Osteocyte (in vitro differentiated cells): ENCODE measurements at places on chromosomes 2 and 18. TPM values are rescaled to one million over a fixed set of nuclear protein-coding genes. Genes with fewer than 3 reads are reported as not detected.

GRCh38 chr2:235077046-235077445 is 125.2 kb downstream of the SH3BP4 start:
- DNase-seq, result no peak

Gene CLASP1
- total RNA-seq, result 59.9 and 62.4 TPM in 2 replicates

Gene TMEM163
- not detected in 2 replicates for total RNA-seq

Gene MAP3K19
- not detected in 2 replicates for total RNA-seq

GRCh38 chr18:69885841-69886531 is 61.7 kb downstream of the CD226 start:
- DNase-seq, result no peak

DNA sequence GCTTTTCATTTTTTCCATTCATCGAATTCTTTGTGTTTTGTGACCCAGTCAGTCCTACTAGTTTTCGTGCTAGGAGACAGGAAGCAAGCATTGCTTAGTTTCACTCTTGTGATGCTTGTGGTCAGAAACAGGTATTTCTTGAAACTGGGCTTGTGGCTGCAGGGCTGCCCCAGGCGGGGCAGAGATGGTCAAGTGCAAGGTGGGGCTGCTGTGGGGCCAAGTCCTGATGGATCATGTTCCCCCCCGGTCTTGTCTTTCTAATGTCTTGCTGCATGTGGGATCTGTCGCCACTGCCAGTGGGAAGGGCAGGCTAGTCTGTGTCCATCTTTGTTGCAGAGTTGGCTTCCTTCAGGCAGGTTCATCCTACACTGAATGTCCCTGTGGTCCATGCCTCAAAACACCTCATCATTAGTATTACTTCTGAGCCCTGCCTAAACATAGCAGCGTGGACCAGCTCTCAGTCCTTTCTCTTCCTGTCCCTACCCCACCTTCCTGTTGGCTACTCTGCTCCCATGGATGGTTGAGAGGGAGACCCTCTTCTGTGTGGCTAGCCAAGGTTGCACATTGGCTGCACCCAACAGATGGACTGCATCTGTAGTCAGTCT is 38.7 kb downstream of the INPP4A start:
- DNase-seq, result no peak

DNA sequence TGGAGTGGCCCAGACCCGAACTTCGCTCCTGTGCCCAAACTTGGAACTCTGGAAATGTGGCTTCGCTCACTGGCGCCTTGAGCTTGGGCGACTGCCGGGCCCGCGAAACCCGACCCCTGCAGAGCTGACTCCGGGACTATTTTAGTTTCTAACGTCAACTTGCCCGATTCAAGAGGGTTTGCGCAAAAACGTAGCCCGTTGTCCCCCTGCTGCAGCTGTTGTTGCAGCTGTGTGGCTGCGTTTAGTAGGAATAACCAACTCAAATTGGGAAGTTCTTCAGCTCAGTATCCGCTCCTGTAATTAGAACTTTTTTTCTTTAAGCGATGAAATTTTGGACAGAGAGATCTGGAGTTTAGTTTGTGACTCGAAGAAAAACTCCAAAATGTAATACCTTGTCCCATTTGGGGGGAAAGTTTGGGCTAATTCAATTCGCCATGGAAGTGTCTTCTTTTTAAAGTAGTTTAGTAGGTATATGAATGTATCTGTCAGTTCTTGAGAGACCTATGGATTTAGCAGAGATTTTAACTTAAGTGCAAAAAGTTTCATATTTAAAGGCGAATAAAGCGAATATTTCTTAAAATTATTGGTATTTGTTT is 559 bp downstream of the MYL12A start:
- no peak for DNase-seq

GRCh38 chr2:136750065-136750464 is 15.3 kb upstream of the THSD7B start:
- no peak for DNase-seq

Gene FRZB
- total RNA-seq, result 46.6 and 47.3 TPM in 2 replicates

Gene EFHD1
- 106 and 114 TPM in 2 replicates for total RNA-seq

Gene IL1F10
- not detected in 2 replicates for total RNA-seq

GRCh38 chr2:63840081-63840784 is 1.5 kb upstream of the UGP2 start:
- no peak for DNase-seq

GRCh38 chr2:16191431-16192200 is 251.3 kb downstream of the MYCN start:
- no peak for DNase-seq

Gene TEKT4
- total RNA-seq, result not detected in 2 replicates

DNA sequence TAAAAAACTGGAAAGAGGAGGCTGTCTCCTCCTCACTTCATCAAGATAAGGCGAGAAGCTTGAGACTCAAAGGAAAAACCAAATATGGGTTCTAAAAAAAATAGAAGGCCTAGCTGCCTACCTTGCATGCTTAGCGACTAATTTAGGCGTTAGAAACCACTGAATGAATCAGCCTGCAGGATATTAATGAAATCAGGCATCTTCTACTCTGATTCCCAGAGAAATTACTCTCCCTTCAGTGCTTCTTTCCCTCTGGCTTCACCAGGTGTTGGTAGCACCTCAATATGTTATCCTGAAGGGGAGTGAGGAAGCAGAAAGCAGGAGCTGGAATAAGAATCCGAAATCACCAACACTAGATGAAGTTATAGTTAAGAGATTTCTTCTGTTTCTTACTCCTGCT is 749.8 kb upstream of the NRXN1 start:
- DNase-seq, result no peak

Gene TUBB8B
- not detected in 2 replicates for total RNA-seq

Gene XIRP2
- 0.08 TPM in 1 of 2 replicates, not detected in the other for total RNA-seq

GRCh38 chr2:26008851-26009566 is 24.9 kb upstream of the RAB10 start:
- no peak for DNase-seq

- DNase-seq, result no peak
Observed at GRCh38 chr2:240602266-240603050, 15.9 kb downstream of the CAPN10 start.

Gene CGREF1
- total RNA-seq, result 1.2 and 1.9 TPM in 2 replicates

Gene LHCGR
- not detected in 2 replicates for total RNA-seq

Gene POTEF
- total RNA-seq, result 0.30 TPM in 1 of 2 replicates, not detected in the other

DNA sequence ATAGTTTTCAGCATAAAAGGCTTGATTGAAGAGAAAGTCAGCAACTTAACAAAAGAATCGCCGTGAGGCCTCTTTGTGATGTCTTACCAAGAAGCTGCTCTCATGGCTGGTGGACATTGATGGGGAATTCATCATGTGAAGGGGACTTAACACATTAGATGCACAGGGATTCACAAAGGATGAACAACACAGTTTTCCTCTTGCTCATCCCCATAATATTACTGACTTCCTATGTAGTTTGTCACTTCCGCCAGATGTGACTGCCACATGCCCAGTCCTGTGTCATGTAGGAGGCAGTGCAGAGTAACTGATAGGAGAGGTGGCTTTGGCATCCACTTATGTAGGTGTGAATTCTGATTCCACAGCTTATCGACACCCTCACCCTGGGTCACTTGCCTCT is 232.6 kb upstream of the LYPD1 start:
- no peak for DNase-seq

Gene DQX1
- total RNA-seq, result 0.26 and 0.32 TPM in 2 replicates

GRCh38 chr18:8706791-8707555 is 1.6 kb downstream of the MTCL1 start:
- peak; percentile 85 for DNase-seq

DNA sequence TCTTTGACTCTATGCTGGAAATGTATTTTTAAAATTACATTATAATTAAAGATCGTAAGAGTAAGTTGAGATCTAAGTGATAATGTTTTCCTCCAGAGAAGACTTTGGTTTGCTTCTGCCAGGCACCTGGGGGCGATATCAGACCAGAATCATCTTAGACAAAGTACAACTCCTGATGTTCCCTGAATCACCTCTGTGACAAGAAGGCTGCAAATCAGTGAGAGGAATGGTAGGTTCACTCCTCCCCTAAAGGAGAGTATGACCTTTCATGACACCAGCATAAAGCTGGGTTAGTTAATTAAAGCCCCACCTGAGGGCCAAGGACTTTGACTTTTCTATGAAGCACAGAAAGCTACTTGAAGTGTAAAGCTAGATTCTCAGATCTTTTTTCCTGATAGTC is 114.4 kb upstream of the DTNA start:
- DNase-seq, result no peak

DNA sequence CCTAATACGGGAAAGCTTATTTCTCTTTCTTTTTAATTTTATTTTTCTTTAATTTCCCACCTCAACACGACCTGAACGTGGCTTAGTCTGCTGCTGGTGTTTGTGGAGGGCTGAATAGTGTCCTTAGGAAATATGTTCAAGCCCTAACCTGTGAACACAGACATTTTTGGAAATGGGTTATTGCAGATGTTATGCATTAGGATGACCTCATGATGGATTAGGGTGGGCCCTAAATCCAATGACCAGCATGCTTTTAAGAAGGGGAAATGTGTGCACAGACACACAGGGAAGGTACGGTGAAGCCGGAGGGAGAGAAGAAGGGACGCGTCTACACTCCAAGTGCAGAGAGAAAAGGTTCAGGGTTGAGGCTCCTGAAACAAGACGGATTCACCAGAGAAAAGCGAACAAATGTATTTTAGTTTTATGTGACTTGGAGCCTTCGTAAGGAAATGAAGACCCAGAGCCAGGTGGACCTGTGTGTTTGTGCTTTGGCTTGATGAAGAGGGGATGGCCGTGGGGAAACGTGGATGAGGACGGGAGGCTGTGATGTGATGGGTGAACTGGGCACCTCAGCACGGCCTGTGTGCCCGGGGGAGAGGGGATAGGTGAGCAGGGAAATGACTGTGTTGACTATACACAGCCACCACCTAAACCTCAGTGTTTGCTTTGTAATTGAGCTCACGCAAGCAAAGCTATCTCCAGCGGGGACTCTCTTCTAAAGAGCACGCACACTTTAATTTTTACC is 37.5 kb downstream of the RTP5 start:
- no peak for DNase-seq

DNA sequence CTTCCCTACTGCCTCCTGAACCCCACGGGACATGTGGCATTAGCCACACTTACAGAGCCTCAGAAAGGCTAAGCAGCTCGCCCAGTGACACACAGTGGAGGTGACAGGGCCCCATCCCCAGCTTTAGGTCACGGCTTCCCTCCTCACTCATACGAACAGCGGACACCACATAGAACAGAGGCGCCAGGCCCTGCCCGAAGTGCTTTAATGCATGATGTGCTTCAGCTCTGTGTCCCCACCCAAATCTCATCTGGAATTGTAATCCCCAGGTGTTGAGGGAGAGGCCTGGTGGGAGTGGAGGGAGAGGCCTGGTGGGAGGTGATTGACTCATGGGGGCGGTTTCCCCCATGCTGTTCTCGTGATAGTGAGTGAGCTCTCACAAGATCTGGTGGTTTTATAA is 135.3 kb downstream of the PTGR3 start:
- DNase-seq, result peak; percentile 66

- no peak for DNase-seq
Observed at GRCh38 chr2:96703021-96703751, 36.7 kb downstream of the LMAN2L start.

Gene AMER3
- not detected in 2 replicates for total RNA-seq

Gene SEPTIN10
- total RNA-seq, result 109 and 113 TPM in 2 replicates

Gene STK16
- 28.3 and 29.4 TPM in 2 replicates for total RNA-seq

GRCh38 chr2:207655000-207655399 is 29.8 kb upstream of the METTL21A start:
- DNase-seq, result no peak

Gene DYNAP
- total RNA-seq, result not detected in 2 replicates

DNA sequence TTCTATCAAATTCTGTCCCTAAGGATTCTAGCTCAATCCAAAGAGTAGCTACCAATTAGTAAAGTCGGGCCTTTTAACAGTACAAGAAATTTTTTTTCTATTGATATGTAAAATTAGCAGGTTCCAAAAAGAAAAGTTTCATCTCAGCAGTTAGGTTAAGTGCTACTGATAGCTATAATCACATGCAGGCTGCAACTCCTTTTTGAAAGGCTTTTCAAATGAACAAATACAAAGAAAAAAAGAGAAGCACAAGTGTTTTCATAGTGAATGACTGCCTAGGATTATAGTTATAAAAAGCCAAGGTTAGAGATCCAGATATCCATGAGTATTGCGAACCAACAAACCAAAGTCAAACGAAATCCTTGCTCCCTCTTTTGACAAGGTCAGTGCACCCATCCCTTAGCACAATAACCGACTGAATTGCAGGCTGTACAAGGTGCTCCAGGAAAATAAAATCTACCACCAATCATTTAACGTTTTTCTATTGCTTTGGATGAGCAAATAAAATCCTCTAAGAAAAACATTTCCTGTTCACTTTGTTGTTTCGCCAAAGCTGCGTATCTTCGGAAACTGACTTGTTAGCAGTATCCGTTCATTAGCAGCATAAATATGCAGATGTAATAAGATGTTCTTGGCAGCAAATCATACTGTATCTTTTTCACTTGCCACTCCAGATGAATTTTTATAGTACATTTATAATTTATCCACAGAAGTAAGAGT is 100.2 kb downstream of the SRBD1 start:
- DNase-seq, result no peak

DNA sequence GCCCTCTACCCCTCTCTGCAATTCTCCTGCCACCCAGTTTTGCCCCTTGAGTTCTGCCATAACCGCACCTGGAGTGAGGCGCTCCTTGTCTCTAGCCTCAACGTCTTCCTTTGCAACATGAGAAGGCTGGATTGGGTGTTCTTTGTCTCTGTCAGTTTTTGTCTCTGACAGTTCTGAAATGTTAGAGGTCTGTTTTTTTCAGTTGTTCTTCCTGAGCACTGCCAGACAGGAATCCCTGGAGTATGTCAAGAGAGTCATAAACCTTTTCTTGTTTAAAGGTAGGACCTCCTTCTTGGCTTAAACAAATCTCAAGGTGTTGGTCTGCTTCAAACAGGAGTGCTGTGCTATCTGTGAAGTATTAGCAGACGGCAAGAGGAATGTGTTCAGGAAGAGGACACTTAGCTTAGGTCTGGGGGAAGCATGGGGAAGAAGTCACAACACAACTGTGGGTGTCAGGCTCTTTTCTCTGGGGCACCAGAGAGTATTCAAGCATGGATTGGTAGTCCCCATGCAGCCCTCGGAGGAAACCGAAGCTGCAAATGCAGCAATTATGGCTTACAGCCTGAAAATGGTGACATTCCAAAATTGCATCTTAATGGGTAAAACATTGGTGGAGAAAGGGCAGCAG is 32.3 kb downstream of the AFF3 start:
- DNase-seq, result peak; percentile 34

DNA sequence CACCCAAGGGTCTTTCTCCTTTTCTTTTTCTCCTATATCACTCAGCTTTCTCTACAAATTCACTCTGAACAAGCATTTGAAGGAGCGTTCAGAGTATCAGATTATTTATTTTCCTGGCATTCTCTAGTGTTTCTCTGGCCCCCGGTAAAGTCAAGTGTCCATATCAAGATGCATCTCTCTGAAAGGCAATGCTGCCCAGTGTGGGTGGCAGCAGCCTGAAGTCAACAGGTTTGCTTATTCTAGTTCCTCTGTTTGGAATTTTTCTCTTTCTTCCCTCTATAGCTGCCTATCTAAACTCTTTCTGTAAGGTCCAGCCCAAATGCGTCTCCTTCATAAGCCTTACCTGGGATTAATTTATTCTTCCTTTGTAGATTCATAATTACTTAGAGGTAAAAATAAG is 526.2 kb upstream of the TNP1 start:
- no peak for DNase-seq

Gene MRPL53
- 61.5 and 67.5 TPM in 2 replicates for total RNA-seq
